ENCODE measurements at places on chromosomes 2 and 18.
A peak's percentile ranks its signal among the peaks of the same experiment; 100 is the strongest.

- no peak for DNase-seq
Measured at GRCh38 chr2:19073522-19073921, 284.9 kb downstream of the OSR1 start.

DNA sequence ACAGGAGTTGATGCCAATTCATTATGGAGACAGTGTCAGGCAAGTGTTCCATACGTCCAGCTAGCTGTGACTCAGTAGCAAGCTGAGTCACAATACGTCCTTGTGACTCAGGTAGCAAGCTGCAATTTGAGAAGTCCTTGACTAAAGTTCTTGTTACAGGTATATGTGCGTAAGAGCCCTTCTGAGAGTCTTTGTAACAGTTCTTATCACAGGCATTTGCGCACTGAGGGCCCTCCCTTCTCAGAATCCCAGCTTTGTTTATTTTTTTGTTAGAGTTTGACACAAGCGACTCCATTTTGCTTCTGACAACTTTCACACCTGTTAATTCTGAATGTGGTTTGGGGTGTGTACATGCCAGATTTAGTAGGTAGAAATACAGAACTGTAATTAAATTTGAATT is 20.1 kb upstream of the ACMSD start:
- DNase-seq: no peak

DNA sequence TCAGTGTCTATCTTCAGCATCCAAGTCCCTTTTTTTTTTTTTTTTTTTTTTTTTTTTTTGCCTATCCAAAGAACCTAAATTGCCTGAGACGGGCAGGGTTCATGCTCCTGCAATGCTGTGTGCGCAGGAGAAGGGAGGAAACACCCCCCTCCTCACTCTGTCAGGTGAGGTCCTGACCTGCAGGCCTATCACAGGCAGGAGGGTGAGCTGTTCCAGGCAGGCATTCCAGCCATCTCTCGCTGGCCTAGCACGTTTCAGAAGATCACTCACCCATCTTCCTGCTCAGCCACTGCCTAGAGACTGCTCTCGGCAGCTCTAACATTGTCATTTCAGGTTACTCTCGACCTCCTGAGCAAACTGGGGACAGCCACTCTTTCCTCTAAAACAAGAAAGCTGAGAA is 48.4 kb upstream of the LAPTM4A start:
- no peak for DNase-seq

- DNase-seq: no peak
Measured at GRCh38 chr2:195945056-195945455, 123.6 kb downstream of the DNAH7 start.

GRCh38 chr18:10588975-10589374 is 63.1 kb downstream of the NAPG start:
- peak; percentile 24 for DNase-seq

- DNase-seq: peak; percentile 11
Measured at GRCh38 chr2:113977660-113978523, 88.0 kb downstream of the ACTR3 start.

GRCh38 chr2:219911541-219911940 is 284.1 kb downstream of the SLC4A3 start:
- no peak for DNase-seq

GRCh38 chr2:130852521-130853115 is 15.9 kb downstream of the ARHGEF4 start:
- no peak for DNase-seq

DNA sequence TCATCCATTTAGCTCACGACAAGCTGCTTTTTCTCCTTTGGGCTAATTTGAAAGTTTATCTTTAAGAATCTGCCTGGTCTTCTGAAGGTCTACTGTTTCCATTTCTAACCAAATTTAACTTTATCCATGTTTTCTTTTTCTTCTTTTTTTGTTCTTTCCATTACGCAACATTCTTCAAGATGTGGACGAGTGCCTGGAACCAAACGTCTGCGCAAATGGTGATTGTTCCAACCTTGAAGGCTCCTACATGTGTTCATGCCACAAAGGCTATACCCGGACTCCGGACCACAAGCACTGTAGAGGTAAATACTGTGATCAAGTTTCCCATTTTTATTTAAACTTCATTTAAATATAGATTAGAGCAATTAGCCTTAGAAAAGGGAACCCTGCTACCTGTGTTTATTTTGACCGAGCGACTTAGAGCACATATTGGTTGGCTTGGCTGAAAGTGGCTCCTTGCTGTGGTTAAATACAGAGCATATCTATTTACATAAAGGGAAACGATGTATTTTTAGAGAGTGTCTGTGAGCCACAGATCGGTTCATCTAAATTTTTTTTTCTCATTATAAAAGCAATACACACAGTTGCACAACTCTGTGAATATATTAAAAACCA is 183.4 kb upstream of the RASGRP3 start:
- peak; percentile 67 for DNase-seq

- DNase-seq: no peak
Measured at GRCh38 chr18:58388736-58389135, 240.2 kb downstream of the ALPK2 start.

DNA sequence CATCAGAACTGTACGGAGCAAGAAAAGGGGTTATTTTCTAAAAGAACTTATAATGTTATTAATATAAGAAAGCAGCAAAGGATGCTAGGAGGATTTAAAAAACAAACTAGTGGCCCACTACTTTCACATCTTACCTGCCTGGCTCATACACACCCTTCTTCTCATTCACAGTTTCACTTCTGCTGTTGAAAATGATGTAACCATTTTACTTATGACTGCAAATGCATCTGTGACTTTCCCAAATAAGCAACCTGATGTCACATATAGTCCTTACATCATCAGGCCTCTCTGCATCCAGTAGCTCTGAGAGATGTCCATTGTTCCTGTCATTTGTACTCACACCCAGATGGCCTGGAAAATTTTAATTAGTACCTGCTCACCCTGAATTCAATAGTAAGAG is 101.8 kb upstream of the MYO3B start:
- no peak for DNase-seq

DNA sequence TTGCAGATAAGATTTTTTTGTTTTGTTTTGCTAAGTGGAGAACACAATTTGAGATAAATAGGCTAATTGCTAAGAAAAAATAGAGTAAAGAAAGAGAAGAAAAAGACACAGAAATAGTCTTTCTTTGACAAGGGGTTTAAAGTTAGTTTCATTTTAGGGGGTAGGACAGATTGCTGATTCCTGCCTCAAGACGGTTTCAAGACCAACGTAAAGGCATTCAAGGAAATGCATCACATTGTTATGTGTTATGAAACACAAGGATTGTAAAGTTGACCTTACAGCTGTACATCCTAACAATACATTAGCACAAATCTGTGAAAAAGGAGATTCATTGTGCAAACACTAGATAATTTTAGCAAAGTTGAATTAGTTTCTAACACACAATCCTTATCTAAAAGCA is 22.7 kb upstream of the ETAA1 start:
- DNase-seq: no peak

DNA sequence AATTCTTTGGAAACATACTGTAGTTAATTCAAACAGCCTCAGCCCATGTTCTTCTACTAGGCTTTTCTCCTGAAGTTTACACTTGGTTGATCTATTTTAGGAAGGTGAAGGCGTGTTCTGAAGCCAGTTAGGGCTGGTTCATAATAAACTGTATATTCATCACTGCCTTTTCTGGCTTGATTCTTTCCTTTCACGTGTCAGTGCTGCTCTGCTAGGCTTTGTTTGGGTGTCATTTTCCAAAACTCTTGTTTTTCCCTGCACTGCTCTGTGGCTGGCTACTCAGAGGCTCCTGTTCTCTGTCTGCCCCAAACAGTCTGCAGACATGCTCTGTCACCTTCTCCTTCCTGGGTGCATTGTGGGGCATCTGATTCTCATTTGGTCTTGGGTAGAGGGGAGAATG is 136.1 kb downstream of the PARD3B start:
- no peak for DNase-seq

DNA sequence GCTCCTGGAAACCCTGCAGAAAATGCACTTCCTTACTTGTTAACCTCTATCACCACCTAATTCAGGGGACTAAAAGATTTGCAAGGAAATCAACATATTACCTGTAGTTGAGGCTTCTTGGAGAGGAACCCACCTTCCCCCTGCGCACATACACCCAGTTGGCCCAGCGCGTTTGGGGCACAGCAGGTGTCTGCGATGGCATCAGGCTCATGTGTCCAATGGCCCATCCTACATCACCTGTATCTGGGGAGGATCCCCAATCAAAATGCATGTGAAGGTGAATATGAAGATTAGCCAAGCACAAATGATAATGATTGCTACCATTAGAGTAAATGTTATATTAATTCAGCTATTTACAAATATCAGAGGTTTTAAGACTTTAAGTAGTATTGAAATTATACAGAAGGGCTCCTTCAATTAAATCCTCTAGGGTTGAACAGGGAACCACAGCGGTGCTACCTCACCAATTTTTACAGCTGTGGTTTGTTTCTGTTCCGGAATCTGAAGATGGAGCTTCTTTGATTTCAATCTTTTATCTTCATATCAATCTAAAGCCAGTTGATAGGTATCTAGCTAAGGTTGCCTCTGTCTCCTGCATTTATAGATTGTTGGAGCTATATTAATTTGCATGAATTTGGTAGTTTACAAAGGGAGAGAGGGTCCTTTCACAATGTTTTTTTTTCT is 486.0 kb downstream of the RNF144A start:
- no peak for DNase-seq

GRCh38 chr2:71672826-71673795 is 219.8 kb downstream of the DYSF start:
- no peak for DNase-seq

DNA sequence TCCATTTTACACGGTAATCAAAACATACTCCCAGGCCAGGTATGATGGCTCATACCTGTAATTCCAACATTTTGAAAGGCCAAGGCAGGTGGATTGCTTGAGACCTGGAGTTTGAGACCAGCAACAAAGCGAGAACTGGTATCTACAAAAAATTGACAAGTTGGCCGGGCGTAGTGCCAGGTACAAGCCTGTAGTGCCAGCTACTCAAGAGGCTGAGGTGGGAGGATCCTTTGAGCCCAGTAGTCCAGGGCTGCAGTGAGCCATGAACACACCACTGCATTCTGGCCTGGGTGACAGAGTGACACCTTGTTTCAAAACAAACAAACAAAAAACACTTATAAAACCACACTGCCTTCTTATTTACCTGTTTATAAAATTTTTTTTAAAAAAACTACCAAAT is 80.8 kb downstream of the GAREM1 start:
- DNase-seq: no peak

DNA sequence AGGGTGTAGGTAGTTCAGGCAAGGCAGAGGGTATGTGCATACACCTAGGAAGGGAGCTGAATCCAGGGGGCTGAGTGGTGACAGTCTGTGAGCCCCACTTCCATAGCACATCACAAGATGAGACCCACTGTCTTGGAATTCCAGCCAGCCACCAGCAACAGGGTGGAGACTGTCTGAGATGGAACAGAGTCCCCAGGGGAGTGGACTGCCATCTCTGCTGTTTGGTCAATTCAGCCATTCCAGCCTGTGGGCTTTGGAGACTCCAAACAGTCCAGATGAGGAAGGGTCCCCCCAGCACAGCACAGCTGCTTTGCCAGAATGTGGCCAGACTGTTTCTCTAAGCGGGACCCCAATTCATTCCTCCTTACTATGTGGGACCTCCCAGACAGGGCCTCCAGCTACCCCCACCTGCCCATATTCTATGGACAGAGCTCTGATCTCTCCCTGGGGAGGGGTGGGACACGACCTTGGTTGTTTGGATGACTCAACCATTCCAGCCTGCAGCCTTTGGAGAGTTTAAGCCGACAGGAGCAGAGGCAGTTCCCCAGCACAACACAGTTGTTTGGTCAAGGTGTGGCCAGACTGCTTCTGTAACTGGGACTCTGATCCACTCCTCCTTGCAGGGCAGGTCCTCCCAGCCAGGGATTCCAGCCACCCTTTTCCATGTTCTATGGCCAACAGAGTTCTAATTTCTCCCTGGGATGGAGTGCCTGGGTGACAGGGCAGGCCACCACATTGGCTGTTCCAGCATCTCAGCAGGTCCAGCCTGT is 178.0 kb downstream of the RND3 start:
- DNase-seq: no peak

GRCh38 chr18:76234676-76235060 is 260.4 kb downstream of the ZNF516 start:
- DNase-seq: no peak

DNA sequence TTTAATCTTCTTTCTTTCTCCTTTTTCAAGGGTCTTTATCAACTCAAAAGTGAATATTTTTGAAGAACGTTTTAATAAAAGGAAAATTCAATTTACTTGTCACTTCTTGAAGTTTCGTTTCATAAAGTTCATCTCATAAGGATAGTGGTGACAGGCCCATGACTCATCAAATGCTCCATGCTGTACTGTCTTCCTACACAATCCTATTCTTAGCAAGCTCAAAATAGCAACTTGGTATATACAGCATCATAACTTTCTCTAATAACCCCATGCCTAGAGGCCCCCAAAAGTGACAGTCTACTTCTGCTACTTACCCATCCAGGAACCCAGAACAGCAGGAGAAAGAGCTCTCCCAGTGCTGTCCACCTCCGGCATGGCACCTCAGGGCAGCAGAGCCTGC is 7.7 kb downstream of the FBXO15 start:
- DNase-seq: no peak

GRCh38 chr2:116585669-116586327 is 1228.7 kb upstream of the DDX18 start:
- DNase-seq: peak; percentile 36

DNA sequence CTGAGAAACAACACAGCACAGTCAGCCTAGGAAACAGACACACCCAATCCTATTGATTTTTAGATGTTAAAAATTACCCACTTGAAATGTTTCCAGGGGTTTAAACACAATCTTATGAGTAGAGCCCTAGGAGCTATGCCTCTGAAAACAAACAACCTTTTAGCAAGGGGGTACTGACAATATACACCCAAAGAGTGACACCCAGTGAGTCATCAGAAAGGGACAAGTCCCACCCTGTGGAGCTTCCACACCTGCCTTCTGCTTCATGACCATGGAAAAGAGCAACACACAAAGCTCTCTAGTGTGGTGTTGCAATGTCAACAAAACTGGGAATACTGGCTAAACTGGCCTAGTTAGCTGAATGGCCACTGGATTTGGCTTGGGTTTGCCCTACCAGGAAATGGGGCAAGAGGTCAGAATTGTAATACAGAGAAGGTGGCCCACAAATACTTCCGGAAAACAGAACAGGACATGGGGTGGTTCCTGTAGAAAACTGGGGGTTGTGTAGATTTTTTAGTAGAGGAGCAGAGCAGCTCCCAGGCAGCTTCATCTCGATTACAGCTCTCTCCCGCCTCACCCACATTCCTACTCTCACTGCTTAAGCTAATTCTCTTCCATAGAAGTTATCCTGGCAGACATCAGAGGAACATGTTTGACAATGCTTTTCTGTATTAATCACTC is 98.2 kb downstream of the GAREM1 start:
- DNase-seq: no peak

GRCh38 chr2:10385933-10386773 is 62.0 kb downstream of the ODC1 start:
- no peak for DNase-seq

GRCh38 chr2:60071490-60071831 is 482.0 kb downstream of the BCL11A start:
- no peak for DNase-seq

GRCh38 chr2:112942654-112943002 is 31.7 kb downstream of the IL37 start:
- DNase-seq: no peak

GRCh38 chr2:198782734-198783133 is 675.0 kb downstream of the SATB2 start:
- DNase-seq: no peak

- DNase-seq: no peak
Measured at GRCh38 chr2:129712676-129712985, 266.8 kb upstream of the RAB6C start.

GRCh38 chr18:78975699-78976335 is 3.8 kb upstream of the SALL3 start:
- no peak for DNase-seq

- DNase-seq: no peak
Measured at GRCh38 chr18:6614952-6615351, 114.6 kb upstream of the ARHGAP28 start.
